Activated naive CD8-positive, alpha-beta T cell treated with anti-CD3 and anti-CD28 coated beads, Interleukin-2, amount 10 ng/mL, durations not matched to agents 7 days and 5 days (primary cell): ENCODE measurements at places on chromosomes 5 and 9. TPM values are rescaled to one million over a fixed set of nuclear protein-coding genes. Genes with fewer than 3 reads are reported as not detected.

The CTXN3 gene
- total RNA-seq, result not detected

The SLCO6A1 gene
- total RNA-seq, result not detected

The INSYN2B gene
- not detected for total RNA-seq

The SLC45A2 gene
- 0.40 TPM for total RNA-seq

The ADGRD2 gene
- not detected for total RNA-seq

The ARID3C gene
- total RNA-seq, result not detected

The EQTN gene
- total RNA-seq, result not detected

The C9orf153 gene
- total RNA-seq, result 0.30 TPM

The LTC4S gene
- 6.3 TPM for total RNA-seq

The LCN9 gene
- not detected for total RNA-seq

The LPAR1 gene
- not detected for total RNA-seq

The GABBR2 gene
- not detected for total RNA-seq

The TAF11L10 gene
- not detected for total RNA-seq

The FAM219A gene
- total RNA-seq, result 11.7 TPM

The FAM221B gene
- not detected for total RNA-seq

The RAD17 gene
- 25.8 TPM for total RNA-seq

The QRFP gene
- not detected for total RNA-seq

The CCL27 gene
- not detected for total RNA-seq

The FUT7 gene
- total RNA-seq, result 0.62 TPM

The GRXCR2 gene
- not detected for total RNA-seq

The NPR3 gene
- 0.17 TPM for total RNA-seq

The TPPP gene
- 0.55 TPM for total RNA-seq

The CAMK2A gene
- not detected for total RNA-seq

The DEPDC1B gene
- 27.1 TPM for total RNA-seq

The ST6GALNAC4 gene
- 51.1 TPM for total RNA-seq

The AQP7 gene
- not detected for total RNA-seq

The MEIKIN gene
- total RNA-seq, result 0.55 TPM

The HNRNPK gene
- 587 TPM for total RNA-seq

The GFRA3 gene
- total RNA-seq, result not detected

The WDR31 gene
- total RNA-seq, result 1.00 TPM

The IL9 gene
- total RNA-seq, result not detected

The NEURL1B gene
- total RNA-seq, result 3.0 TPM

The IL7R gene
- 891 TPM for total RNA-seq
